ENCODE measurements at places on chromosomes 13 and 19.

- no peak for DNase-seq
Observed at GRCh38 chr19:5080030-5080654, 111.2 kb downstream of the KDM4B start.

DNA sequence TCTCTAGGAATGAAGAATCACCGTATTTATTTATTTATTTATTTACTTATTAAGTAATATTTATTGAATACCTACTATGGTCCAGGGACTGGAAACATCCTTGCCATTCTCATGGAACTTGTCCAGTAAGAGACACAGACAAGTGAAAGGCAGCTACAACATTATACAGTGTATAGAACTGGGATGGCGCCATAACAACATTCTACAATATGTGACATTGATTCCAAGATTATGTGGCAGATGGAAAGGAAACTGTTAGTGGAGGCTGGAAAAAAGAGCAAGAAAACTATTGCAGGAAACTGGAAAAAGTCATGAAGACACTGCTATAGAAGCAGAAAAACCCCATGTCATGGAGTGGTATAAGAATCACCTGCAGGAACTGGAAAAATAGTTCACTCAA, 9.4 kb upstream of the TBC1D4 start:
- DNase-seq = no peak

DNA sequence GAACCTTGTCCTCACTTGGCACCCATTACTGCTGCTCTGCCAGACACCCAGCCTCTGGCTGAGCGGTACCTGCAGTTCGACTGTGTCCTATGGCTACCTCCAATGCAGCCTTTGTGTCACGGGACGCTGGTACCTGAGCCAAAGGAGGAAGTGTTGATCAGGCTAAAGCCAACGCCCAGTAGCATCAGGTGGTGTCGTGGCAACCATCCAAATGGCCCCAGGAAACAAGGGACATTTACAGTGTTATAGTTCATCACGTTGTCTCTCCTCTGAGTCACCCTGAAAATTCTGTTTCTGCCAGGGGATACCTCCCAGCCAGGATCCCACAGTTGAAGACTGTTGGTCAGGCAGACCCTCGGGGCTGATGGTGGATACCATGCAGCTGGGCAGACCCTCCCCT, 10.1 kb downstream of the RHPN2 start:
- DNase-seq = no peak

DNA sequence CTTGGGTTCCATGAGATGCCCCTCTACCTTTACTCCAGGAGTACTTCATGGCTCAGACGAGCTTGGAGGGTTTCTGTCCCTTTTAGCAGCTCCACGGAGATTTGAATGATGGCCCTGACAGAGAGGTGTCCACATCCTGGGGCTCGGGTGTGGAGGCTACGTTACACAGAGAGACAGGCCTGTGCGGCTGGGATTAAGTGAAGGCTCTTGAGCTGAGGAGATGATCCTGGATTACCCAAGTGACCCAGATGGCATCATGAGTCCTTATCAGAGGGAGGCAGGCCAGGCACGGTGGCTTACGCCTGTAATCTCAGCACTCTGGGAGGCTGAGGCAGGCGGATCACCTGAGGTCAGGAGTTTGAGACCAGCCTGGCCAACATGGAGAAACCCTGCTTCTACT, 12.4 kb downstream of the DPP9 start:
- no peak for DNase-seq

DNA sequence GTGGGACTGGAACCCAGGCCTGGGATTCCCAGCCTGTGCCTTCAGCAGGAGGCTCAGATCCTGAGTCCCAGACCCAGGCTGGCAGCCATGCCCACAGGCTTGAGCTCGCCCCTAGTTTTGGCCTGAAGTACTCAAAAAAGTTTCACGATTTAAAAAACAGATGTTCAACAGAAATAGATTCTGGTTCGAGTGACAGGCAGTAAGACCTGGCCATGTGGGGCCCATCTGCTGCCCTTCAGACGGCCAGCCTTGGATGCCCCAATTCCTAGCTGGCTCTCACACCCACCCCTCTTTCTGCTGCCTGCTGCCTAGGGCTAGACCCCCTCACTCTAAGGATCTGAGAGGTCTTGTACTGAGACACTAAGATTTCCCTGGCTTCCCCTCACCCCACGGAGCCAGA, 2.8 kb upstream of the DMPK start:
- no peak for DNase-seq

GRCh38 chr13:37657134-37657533, 58.6 kb upstream of the POSTN start:
- no peak for DNase-seq

GRCh38 chr13:66102864-66103263, 1127.3 kb downstream of the PCDH9 start:
- no peak for DNase-seq

GRCh38 chr13:113159701-113160100, 1.3 kb downstream of the PROZ start:
- DNase-seq = no peak

GRCh38 chr13:39641645-39642044, 13.8 kb upstream of the COG6 start:
- DNase-seq = no peak

DNA sequence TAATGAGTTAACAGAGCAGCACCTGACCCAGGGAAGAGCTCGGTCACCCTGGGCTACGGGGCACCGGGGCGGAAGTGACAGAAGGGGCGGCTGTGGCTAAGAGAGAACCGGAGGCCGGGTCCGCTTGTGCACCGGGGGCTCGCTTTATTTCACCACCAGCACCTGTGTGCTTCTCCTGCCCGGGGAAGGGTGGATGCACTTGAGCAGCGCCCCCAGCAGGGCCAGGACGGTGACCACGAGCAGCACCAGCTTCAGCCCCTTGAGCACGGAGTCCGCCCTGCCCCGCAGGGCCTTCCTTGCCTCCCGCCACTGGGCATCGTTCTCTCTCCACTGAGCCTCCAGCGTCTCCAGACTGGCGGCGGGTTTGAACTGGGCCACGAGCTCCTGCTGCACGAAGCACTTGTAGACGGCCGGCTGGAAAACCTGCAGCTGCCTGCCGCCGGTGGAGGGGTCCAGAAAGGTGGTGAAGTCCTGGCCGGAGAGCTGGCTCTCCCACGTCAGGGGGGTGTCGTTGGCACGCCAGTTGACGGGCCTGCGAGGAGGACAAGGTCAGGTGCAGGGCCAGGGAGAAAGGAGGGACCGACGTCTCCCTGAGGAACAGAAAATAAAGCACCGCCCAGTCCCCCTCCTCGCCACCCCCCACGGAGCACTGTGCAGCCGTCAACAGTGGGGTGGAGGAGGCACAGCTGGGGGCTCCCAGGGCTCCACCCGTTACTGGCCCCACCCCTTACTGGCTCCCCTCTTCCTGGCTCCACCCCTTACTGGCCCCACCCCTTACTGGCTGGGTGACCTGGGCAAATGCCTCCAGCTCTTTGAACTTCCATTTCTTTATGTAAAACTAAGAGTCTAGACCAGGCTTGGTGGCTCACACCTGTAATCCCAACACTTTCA, 3.6 kb downstream of the FAM187B start:
- peak; percentile 12 for DNase-seq

DNA sequence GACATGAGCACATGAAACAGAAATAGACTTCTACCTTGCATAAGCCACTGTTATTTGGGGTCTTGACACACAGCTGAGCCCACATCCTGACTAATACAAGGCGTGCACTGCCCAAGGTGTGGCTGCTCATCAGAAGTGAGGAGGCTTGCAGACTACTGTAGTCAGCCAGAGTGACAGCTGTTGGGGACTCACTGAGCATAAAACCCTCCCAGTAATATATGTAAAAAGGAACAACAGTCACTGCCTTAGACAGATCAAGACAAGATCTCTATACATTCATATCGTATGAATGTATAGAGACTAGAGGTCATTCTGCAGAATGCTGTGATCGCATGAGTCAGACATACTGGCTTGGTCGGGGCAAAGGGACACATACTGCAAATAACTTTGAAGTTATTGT, 4.1 kb upstream of the C1QTNF9B start:
- no peak for DNase-seq

GRCh38 chr19:55071129-55071502, 4.6 kb upstream of the EPS8L1 start:
- DNase-seq = no peak

GRCh38 chr19:21463449-21464105, 41.8 kb upstream of the ZNF429 start:
- peak; percentile 95 for DNase-seq

DNA sequence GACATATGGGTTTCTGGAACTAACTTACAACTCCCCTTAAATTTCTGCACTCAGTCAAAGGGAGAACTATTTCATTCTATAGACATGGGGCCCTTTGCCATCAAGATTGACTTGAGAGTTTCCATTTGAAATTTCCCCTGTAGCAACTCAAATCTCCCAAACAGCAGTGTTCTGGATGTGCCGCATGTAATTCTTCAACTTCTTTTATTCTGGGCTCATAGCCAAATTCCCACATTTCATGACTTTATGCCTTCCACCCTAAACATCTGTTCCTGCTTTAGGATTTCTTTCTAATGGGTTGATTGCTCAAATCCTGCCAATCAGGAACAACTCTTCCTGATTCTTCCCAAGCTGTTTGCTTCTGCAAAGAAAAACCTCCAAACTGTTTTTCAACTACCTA, 336.0 kb downstream of the TBC1D4 start:
- peak; percentile 58 for DNase-seq

DNA sequence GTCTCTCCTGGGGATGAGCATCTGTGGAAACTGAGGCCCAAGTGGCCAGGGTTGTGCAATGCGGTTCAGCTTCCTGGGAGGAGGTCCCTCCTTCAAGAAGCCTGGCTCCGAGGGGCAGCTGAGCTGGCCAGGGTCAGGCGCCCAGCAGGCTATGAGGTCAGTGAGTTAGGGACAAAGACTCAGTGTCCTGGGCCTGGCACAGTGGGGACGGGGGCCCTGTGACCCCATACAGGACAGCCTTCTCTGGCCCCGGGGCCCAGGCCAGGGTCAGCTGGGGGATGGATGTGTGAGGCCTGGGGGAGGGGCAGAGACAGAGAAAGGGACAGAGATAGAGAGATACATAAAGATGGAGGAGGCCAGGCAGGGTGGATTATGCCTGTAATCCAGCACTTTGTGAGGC, 3.0 kb upstream of the IL12RB1 start:
- DNase-seq = no peak

- no peak for DNase-seq
Observed at GRCh38 chr13:51825165-51825592, 19.8 kb downstream of the TMEM272 start.

DNA sequence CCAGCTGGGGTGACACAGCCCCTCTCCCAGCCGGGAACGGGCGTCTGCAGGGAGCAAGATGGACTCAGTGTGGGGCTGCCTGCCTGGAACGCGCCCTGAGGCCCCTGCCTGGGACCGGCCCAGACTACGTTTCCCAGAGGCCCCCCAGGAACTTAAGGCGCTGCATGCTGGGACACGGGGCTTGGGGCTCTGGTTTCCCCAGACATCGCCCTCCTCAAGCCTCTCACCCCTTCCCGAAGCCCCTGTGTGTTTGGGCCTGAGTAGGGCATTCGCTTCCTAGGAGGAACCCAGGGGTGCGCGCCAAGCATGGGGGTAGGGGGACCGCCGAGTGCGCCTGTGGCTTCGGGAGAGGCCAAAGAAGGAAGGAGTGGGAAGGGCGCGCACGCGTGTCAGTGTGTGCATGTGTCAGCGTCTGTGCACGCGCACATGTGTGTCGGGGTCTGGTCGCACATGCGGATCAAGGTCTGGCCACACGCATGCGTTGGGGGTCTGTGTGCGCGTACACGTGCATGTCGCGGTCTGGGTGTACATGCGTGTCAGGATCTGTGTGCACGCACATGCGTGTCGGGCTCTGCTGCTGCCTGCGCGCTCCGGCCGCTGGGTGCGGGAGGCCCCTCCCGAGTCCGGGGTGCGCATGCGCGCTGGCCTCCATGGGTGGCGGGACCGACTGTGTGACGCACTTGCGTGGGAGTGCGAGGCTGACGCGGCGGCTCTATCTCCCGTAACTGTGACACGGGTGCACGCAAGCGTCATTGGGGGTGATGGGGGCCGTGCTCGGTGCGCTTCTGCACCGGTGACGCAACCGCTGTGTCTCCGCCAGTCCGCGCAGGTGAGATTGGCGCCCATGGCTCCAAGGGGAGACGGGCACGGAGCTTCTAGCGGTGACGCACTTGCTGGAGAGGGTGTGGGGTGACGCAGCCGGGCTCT, 16.2 kb downstream of the ZNF331 start:
- peak; percentile 89 for DNase-seq

GRCh38 chr19:29329460-29330134, 116.6 kb upstream of the UQCRFS1 start:
- peak; percentile 75 for DNase-seq

- DNase-seq = no peak
Observed at GRCh38 chr13:27500806-27501534, 50.6 kb upstream of the MTIF3 start.

DNA sequence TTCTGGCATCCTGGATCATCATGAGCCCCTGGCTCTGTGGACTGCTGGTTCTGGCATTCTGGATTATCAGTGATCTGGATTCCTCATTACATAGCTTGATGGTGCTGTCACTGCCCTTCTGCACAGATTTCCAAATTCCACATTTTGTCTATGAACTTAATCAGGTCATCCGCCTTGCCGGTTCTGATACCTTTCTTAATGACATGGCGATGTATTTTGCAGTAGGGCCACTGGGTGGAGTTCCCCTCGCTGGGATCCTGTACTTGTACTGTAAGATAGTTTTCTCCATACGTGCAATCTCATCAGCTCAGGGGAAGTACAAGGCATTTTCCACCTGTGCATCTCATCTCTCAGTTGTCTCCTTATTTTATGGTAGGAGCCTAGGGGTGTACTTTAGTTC, 24.4 kb upstream of the OR7C2 start:
- no peak for DNase-seq

- peak; percentile 92 for DNase-seq
Observed at GRCh38 chr13:99606324-99607066, 105.2 kb downstream of the TM9SF2 start.

DNA sequence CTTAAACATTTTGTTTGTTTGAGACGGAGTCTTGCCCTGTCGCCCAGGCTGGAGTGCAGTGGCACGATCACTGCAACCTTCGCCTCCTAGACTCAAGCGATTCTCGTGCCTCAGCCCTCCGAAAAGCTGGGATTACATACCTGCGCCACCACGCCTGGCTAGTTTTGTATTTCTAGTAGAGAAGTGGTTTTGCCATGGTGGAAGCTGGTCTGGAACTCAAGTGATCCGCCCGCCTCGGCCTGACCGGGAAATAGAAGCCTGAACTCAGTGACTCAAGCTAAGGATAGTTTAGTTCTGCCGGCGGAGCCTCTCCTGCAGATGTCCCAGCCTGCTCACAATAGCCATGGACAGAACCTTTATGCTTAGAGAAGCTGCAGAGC, 53.0 kb upstream of the ZNF254 start:
- no peak for DNase-seq

DNA sequence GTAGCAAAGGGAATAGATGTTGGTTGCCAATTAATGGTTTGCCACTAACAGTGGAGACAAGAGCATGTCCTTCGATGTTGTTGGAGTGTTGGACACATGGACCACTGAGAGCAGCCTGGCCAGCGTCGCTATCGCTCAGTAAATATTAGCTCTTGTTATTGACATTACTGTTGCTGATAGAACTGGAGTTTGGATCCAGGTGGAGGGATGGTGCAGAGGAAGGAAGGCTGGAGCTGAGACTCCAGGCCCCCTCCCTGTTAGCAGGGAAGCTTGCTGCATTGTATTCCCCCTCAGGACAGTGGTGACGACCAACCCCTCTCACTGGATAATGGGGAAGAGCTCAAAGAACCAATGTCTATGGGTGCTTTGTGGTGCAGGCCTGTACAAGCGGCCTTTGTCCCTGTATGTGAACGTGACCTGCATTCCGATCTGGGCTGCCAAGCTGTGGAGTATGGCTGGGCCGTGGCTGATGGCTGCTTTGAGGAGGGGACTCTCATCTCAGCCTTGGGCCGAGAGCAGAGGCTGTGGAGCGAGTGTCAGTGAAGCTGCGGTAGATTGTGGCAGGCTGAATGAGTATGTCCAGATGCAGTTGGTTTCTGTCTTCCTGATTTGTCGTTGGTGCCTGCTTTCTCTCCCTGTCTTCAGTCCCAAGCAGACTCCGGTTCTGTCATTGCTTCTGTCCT, 7.0 kb downstream of the CLASRP start:
- no peak for DNase-seq

All from eye (tissue), 1 donor.